Hematopoietic multipotent progenitor cell treated with erythropoietin and hydrocortisone succinate and interleukin-3 and kit ligand, for 6 days (in vitro differentiated cells): ENCODE measurements at places on chromosomes 7 and 10.

DNA sequence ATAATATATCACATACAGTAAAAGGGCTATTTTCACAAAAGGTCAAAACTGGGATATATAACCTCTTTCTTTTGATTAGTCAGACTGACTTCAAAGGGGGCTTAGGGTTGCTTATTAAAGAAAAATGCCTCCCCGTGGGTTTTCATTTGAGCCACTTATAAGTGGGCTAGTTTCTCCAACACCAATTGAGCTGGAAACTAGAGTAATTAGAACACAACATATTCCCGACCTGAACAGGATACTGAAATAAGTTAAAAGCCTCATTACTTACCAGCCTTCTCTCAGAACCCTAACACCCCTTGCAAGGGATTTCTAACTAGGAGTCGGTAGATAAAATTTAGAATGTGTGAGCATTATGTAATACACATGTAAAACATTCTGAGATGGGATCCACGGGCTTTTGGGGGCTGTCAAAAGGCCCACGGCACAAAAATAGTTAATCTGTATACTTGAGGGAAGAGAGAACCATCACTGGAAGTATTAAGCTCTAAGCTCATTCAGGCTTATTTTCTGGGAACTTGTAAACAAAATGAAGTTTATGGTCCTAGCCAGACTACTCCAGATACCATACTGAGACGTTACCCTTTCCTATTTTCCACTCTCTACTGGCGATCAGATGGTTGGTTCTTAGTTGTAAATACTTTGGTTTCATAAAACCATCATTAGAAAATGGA lies 29.3 kb upstream of the KMT2E start:
- DNase-seq = peak; percentile 25

DNA sequence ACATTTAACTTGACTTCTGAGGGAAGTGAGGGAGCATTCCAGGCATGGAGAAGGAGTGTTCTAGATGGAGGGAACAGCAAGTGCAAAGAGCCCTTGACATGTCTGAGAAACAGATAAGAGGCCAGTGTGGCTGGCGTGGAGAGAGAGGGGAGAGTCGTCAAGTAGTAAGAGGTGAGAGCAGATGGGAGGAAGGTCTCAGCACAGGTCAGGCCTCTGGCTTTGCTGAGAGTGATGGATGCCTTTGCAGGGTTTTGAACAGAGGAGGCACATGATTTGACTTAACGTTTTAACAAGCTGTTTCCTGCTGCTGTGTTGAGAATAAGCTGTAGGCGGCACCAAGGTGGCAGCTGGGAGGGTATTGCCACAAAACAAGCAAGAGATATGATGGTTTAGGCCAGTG lies 97.2 kb downstream of the KAT6B start:
- DNase-seq = peak; percentile 27

DNA sequence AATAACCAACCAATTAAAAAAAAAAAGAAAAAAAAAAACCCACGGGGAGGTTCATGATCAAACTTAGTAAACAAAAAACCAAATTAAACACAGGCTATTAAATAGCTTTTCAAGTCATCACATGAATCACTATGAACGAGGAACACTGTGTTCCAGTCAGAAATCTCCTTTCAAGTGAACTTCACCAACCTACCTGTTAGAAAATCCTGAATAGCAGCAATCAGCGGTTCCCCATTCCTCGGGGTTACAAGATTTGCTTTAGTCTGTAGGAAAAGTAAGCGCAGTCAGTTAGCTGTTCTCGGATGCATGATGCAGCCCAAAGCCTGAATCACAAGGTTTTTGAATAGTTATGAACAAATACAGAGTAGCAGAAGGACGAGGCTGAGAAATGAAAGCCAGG lies 19.0 kb downstream of the POLR3A start:
- no peak for DNase-seq

GRCh38 chr10:51000976-51001375 lies 73.3 kb upstream of the PRKG1 start:
- DNase-seq = no peak
